ENCODE measurements at places on chromosomes 4 and X.

GRCh38 chr4:7761312-7761711, 178.3 kb downstream of the AFAP1 start:
- DNase-seq: no peak

DNA sequence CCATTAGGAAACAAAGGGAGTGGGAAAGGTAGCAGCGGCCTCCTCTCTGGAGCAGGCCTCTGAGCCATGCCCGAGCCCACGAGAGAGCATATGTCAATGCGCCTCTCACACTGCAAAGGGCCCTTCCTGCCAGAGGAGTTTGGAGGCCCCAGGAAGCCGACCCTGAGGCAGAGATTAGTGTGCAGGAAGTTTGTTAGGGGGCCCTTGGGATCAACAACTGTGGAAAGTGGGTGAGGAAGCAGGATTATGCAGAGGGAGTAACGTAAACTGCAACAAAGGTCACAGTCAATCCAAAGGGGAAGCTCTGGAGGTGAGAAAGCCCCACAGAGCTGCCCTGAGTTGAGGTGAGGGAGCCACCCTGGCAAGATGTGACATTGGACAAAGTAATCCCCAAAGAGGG, 17.4 kb downstream of the RTL5 start:
- no peak for DNase-seq

DNA sequence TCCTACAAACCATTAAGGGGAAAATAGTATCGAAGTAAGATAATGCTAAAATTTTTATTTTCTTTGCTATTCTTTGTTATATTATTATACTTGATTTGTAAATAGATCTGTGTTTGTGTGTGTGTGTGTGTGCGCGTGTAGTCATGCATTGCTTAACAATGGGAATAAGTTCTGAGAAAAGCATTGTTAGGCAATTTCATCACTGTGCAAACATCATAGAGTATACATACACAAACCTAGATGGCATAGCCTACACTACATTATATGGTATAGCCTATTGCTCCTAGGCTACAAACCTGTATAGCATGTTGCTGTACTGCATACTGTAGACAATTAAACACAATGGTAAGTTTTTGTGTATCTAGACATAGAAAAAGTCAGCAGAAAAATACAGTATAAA, 17.1 kb downstream of the MTTP start:
- no peak for DNase-seq

DNA sequence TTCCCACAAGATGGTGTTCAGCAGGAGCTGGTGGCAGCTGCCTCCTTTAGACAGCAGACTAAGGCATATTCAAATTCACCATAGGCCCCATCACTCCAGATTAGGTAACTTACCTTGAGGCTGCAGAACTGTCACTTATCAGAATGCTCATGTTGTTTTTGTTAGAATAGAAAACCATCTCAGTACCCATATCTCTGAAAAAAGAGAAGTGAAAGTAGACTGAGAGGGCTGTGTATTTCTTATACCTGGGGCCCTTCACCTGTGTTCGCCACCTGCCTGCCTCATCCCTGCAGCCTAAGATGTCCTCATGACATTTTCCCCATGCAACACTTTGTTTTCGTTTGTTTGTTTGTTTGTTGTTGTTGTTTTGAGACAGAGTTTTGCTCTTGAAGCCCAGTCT, 32.9 kb upstream of the SPRY1 start:
- no peak for DNase-seq

DNA sequence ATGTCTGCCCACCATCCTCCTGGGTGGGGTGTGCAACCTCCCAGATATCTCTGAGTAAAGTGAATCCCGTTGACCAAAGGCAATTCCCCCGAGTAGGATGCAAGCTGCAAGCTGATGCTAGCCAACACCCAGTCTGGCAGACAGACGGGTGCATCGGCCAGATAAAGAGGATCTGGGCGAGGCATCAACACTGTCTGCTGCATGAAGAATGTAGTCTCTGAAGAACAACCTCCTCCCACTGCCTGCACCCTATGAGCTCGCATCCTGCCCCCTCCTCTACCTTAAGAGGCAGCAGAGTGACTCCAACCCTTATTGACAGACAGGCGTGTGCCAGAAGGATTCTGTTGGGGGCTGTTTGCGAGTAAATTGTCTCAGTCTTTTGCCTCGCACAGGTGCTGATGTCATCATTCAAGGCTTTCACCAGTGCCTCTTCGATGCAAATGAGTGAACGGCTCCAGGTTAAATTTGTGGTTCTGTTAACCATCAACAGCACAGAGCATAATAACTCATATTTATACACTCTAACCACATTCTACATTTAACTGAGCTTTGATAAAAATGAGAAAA, 546.9 kb downstream of the BCOR start:
- DNase-seq: no peak

GRCh38 chr4:128840711-128841318, 31.3 kb downstream of the JADE1 start:
- DNase-seq: no peak

DNA sequence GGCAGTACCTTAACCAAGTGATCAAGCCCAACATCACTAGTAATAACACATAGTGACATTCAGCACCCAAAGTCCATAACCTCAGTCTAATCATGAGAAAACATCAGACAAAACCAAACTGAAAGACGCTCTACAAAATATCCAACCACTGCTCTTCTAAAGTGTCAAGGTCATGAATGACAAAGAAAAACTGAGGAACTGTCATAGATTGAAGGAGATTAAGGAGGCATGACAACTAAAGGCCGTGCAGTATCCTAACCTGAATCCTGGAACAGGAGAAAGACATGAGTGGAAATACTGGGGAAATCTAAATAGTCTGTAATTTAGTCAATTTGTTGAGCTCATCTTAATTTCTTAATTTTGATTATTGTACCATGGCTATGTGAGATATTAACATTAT, 38.2 kb upstream of the EXOC1L start:
- no peak for DNase-seq

GRCh38 chr4:95213366-95213765, 335.4 kb downstream of the UNC5C start:
- no peak for DNase-seq

DNA sequence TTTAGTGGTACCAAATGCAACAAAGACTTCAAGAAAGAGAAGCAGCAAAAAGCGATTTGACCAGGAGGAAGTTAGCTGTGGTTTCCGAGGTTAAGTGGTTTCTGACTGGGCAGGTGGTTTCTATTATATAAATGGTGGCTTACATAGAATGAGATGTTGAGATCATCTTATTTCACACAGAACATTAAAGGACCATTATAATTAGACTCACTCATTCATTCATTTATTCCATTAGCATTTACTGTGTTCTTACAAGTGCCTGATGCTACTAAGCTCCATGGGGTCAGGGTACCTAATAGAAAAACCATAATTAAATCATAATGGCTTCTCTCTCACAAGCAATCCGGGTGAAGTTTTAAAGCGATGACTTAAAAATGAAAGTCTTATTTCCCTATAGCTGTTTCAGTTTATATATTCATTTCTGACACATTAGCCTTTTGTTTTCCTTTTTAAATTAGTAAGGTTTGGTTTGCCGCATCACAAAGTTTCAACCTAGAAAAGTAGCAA, 10.6 kb downstream of the TSPAN6 start:
- no peak for DNase-seq

DNA sequence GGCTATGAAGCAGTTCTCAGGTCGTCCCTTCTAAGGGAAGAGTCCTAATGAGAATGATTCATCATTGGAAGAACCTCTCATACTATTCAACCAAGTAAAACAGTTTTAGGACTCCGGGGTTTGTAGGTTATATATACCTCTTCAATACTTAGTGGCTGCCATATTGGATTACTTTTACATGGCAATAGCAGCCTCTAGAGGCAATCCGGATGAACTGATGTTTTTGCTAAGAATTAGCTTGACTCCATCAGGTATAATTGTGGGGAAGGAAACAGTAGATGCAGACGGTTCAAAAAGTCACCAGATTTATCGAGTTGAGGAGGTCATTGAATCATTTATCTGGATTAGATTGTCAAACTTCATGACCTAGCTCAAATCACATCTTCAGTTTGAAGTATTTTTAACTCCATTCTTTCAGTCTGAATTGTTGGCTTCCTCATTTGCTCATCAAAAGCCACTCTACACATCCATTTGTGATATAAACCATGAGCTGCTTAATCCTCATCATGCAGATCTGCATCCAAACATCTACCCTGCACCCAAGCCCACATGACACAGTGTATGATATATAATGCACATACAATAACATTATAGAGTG, 28.4 kb downstream of the GUCY1B1 start:
- DNase-seq: no peak

- no peak for DNase-seq
Measured at GRCh38 chr4:102437111-102437510, 64.0 kb upstream of the NFKB1 start.

DNA sequence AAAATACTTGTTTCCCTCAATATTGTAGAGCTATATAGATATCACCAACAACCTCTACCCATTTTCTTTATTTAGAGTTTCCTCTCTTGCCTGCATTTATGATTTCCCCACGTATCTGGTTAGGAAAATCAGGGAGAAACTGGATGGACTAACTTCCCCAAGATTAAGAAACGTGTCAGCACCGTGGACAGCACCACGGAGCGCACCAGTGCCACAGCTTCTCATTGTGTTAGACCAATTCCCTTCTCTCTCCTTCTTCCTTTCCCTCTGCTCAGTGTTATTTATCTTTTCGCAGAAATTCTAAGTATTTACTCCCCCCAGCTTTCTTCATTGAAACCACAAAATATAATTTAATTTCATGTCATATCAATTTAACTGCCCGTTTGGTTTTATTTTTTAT, 568.6 kb upstream of the BOD1L1 start:
- peak; percentile 55 for DNase-seq

DNA sequence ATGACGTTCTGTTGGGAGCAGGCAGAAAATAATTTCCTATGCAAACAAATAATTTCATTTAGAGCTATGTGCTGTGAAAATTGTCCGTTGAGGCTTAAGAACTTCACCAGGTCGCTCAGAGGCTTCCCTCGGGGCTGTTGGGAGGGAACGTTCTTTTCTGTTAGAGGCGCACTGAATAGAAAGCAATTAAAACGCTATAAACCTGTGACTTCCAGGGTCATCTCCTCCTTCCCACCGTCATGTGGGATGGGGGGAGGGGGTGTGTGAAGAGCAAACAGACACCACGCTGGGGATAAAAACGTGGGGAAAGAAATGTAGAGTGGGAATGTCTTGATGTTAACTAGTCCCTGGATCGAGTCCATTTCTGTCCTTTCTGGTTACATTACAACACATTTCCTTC, 35.2 kb upstream of the ZNF518B start:
- DNase-seq: no peak
